ENCODE measurements at places on chromosomes 5 and 9.

GRCh38 chr5:97628031-97628430 is 445.0 kb upstream of the RIOK2 start:
- DNase-seq, result no peak

DNA sequence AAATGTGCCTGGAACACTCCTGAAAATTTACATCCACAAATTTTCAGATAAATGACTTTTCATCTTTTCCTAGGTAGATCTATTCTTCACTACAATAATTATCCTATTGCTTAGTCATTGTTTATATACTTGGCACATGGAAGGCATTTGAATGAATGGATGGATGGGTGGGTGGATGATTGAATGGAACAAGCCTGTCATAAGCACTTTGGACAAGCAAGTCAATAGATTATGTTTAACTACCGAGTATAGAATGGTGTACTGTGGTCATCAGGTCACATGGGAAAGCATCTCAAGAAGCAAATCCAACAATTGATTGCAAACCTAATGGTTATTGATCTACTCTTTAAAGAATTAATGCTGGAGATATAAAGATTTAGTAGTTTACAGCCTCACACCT is 114.4 kb upstream of the DMRTA1 start:
- no peak for DNase-seq

DNA sequence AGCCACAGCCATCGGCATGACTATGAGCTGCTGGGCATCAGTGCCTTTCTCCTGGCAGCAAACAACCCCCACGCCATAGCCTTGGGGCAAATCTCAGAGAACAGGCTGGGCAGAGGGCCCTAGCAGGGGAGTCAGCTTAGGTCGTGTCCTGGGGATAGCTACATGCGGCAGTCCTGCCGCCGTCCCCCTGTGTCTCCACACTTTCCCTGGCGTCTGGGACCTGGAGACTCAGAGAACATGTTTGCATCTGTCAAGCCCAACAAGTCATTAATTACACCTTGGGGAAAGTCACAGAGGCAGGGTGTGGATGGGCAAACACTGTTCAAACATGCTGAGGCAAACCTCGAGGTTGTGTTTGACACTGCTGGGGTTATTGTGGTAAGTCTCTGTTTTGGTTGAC is 123.6 kb downstream of the C5orf15 start:
- no peak for DNase-seq

GRCh38 chr5:67723873-67724272 is 491.7 kb upstream of the PIK3R1 start:
- DNase-seq, result no peak

- no peak for DNase-seq
Measured at GRCh38 chr9:98477884-98478283, 222.4 kb upstream of the TBC1D2 start.

GRCh38 chr5:147234825-147235635 is at the start of gene STK32A:
TSS of gene STK32A (plus strand) at chr5:147235026. CDS start at chr5:147239635, 4,609 bp downstream.
- no peak for DNase-seq

GRCh38 chr5:5146530-5147160 is 6.5 kb downstream of the ADAMTS16 start:
- no peak for DNase-seq

DNA sequence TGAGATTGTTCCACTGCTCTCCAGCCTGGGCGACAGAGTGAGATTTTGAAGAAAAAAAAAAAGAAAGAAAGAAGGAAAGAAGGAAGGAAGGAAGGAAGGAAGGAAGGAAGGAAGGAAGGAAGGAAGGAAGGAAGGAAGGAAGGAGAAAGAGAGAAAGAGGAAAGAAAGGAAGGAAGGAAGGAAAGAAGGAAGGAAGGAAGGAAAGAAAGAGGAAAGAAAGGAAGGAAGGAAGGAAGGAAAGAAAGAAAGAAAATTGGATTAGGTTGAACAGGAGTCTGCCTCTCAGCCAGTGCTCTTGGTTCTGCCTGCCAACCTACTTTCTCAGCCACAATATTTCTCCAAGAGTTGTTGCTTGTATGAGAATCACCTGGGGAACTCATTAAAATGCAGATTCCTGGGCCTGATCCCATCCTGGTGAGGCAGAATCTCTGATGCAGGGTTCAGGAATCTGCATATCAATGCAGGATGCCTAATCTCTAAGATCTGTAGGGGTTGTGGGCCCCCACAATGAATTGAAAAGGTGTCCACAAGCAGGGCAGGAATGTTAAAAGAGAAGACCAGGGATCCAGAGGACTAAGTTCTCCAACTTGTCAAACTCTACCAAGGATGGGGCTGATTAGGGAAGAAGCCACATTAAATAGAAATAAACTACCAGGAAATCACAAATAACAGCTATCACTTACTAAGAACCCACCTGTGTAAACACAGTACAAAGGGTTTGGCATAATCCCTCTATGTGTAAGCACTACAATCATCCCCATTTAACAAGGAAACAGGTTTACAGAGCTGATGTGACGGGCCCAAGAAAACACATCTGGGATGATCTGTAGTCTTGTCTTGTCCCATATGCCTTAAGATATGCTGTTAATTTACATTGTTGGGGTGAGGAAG is 23.4 kb upstream of the GALNT10 start:
- DNase-seq, result no peak

DNA sequence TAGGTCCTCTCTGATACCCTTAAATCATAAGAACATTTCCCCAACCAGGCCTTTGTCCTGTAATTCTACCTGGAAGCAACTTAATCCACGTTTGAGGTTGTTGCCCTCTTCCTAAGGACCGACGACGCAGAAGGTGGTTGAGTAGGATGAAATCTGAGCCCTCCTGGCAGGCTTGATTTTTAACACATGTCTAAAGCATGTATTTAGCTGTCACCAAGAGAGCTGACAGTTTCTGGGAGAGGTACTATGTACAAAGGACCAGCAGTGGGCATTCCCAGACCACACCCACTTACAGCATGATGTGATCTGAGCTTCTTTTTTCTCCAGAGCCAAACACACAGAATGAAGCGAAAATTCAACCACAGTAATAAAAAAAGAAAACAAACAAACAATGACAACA is 260.9 kb downstream of the SH3GL2 start:
- DNase-seq, result no peak

DNA sequence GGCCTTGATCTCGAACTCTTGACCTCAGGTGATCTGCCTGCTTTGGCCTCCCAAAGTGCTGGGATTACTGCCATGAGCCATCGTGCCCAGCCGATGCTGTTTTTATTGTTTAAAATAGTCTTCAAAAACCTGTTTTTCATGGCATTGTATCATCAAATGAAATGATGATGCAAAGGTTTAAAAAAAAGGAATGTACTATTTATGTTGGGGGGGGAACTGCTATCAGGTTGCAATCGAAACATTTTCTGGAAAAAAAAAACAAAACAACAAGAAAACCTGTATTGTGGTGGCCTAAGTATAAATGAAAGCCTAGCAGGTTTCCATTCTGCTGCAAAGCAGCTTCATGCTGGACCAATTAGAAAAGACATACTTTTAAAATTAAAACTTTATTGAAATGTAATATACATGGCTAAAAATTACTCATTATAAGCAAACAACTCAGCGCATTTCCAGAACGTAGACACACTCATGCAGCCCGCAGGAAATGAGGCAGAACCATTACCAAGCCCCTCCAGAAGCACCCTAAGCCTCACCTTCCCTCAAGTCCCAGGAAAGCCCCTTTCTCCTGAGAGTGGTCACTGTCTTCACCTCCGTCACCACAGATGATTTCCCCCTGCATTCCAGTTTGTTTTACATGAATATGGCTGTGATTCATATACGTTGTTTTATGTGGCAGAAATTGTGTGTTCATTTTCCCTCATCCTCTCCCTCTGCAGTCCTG is 19.0 kb downstream of the GPR107 start:
- DNase-seq, result no peak

DNA sequence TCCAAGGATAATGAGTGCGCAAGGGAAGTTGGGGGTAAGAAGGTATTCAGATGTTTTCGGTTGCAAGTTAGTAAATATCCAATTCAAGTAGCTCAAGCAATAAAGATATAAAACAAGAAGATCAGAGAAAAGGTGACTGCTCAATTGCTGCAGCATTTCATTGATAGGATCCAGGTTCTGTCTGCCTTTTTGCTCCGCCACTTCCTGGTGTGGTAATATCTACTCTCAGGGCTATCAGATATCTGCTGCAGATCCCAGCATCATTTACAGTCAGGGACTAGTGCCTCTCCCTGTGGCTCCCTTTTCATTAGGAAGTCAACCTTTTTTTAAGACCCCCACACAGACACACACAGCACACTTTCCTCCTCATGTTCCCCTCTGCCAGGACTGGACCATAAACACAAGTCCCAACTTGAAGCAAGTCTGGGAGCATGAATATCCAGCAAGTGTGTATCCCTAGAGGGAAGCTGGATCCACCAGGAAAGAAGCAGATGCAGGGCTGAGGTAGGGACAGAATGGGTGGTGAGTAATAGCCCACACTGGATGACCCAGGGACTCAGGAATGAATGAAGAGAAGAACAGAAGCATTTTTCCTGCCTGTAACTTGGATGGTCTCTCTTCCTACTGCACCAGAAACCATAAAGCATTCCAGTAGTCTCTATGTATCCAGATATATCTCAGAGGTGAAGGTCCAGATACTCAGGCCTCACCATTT is 53.7 kb downstream of the ZNF622 start:
- no peak for DNase-seq

GRCh38 chr5:96350678-96351077 is 82.4 kb downstream of the PCSK1 start:
- no peak for DNase-seq

GRCh38 chr5:15821506-15821905 is 321.5 kb downstream of the FBXL7 start:
- DNase-seq, result no peak

- no peak for DNase-seq
Measured at GRCh38 chr9:133945977-133946753, 46.0 kb downstream of the VAV2 start.

DNA sequence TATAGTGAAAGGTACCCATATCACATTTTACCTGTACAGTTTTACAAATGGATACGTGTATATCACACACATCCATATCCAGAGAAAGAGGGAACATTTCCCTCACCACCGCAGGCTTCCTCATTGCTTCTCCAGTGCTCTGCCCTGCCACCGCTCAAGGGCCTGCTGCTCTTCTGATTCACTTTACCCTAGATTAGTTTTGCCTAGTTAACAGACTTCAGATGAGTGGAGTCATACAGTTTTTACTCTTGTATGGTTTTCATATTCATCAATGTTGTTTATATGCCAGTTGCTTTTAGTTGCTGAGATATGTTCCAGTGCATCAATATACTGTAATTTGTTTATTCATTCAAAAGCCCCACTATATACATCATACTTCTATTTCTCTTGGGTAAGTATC is 53.9 kb upstream of the POMT1 start:
- DNase-seq, result no peak

DNA sequence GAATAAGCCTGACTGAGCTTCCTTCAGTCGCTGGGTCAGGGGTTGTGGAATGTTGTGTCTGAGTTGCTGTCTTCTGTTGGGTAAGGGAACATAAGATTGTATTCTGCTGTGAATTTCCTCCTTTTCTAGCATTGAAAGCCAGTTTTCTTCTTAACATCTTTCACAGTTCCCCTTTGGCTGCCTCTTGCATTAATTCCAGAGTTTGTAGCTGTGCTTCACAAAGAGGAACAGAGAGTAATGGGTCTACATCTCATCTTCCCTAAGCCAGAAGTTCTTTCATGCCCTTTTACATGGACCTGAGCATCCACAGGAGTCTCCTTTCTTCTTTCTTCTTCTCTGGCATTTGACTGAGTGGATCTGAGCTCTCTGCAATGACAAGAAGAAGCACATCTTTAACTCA is 686.8 kb downstream of the KCTD16 start:
- no peak for DNase-seq

- DNase-seq, result peak; percentile 14
Measured at GRCh38 chr9:129141066-129142041, 30.1 kb downstream of the PTPA start.

DNA sequence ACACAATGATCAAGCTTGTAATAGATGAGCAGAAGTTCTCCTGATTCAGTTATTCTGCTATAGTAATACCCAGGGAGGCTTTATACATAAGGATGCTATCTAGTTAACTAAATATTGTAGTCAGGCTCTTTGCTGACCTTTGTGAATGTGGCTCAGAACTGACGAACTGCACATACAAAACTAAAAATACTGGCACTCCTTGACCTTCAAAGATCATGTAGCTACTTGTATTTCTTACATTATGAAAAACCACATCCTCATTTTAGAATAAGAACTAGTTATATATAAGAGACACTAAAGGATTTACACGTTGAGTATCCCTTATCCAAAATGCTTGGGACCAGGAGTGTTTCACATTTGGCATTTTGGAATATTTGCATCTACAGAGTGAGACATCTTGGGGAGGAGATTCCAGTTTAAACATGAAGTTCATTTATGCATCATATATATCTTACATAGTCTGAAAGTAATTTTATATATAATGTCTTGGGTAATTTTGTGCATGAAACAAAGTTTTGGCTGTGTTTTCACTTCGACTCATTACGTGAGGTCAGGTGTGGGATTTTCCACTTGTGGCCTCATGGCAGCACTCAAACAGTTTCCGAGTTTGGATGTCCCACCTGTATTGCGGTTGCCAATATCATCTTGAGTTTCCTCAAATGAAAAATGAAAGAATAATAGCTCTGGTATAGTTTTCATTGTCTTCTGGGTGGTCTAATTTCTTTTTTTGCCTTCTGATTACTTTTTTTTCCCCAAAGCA is 58.4 kb upstream of the FBXL7 start:
- DNase-seq, result no peak

DNA sequence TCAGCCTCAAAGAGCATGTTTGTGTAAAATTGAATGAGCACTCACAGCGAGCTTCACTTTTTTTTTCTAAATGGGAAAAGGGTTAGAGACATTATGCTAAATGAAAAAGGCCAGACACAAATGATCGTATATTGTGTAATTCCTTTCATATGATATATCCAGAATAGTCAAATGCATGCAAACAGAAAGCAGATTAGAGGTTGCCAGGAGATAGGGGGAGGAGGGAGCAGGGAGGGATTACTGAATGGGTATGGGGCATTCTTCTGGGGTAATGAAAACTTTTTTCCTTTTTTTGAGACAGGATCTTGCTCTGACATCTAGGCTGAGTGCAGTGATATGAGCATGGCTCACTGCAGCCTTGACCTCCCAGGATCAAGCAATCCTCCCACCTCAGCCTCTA is 47.1 kb downstream of the DMAC1 start:
- DNase-seq, result no peak

DNA sequence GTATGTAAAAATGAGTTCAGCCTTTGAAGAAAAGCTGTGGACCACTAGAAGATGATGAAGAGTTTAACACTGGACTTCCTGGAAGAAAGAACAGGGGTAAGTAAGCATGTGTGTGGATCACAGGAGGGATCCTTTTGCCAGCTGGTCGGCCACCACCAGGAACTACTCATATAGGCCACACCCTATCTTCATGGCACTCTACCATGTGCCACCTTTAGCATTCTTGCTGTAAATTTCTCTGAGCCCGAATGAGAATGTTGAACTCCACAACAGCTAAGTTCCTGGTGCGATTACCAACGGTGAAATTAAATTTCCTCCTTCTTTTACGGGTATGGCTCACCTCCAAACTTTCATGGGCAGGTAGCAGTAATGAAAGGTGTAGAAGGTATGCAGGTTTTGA is 102.3 kb downstream of the ATP10B start:
- no peak for DNase-seq

GRCh38 chr9:127612939-127613582 is 984 bp downstream of the STXBP1 start:
- DNase-seq, result peak; percentile 16

- peak; percentile 37 for DNase-seq
Measured at GRCh38 chr5:95620870-95621838, 1.3 kb downstream of the GPR150 start.
